ENCODE measurements at places on chromosomes 16 and 17. TPM values are rescaled to one million over a fixed set of nuclear protein-coding genes. Genes with fewer than 3 reads are reported as not detected.
A peak's percentile ranks its signal among the peaks of the same experiment; 100 is the strongest.

Gene HID1
- total RNA-seq: 5.3 TPM

Gene MPV17L
- 11.0 TPM for total RNA-seq

Gene RAB34
- total RNA-seq: 156 TPM

DNA sequence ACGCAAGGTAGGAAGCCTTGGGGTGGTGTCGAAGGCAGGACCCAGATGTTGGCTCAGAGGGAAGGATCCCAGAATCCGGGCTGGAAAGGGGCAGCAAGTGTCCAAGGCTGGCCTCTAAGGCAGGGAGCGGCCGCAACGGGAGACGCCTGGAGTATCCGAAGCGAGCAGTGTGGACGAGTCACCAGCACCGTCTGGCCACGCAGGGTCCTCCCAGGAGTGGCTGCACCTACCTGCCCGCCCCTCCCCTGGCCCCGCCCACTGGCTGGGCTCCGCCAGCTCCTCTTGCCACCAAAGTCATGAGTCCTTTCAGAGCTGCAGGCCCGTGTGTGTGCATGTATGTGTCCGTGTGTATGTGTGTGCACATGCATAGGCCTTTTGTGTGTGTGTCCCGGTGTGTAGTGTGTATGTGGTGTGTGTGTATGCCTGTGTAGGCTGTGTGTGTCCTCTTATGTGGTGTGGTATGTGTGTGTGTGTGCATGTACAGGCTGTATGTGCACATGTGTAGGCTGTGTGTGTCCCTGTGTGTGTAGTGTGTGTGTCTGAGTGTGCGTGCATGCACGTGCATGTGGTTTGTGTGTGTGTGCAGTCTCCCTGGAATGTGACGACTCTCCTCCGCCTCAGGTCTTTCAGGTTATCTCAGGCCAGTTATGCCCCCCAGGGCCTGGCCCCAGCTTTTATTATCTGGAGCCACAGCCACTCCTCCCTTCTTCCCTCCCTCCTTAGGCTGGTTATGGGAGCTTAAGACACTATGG is at the start of gene PRSS8:
TSS of gene PRSS8 (minus strand) at position 193 of the 752 bp plus-strand sequence. CDS start 229 bp downstream, outside the sequence.
- H3K27me3 ChIP-seq: no peaks in the 10 kb centered on the region
- H3K4me3 ChIP-seq: peak within 1 kb of the TSS; percentile 4
- no peak for DNase-seq
- H3K36me3 ChIP-seq: no peaks in the 10 kb centered on the region
- no peak within 1 kb of the TSS for H3K27ac ChIP-seq
- H3K4me1 ChIP-seq: no peaks in the 10 kb centered on the region

DNA sequence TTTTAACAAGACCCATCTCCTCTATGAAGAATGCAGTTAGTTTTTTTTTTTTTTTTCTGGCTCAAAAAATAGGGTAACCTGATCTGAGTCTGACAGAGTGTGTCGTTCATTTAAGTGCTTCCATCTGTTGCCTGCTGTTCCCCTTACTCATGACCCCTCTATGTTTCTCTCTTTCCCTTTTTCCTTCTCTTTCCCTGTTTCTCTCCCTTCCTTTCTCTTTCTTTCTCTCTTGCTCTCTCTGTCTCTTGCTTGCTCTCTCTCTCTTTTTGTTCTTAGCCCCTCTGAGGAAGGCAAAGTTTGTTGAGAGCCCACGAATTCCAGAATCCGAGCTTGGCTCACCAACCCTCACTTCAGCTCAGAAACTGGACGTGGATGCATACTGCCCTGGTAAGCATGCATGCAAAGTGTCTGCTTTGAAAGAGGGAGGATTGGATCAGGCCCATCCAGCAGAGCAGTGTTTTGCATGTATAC is 185.0 kb downstream of the TANC2 start:
- H3K4me3 ChIP-seq: no peak overlapping the region
- no peaks in the 10 kb centered on the region for H3K36me3 ChIP-seq
- H3K4me1 ChIP-seq: no peaks in the 10 kb centered on the region
- H3K27me3 ChIP-seq: no peaks in the 10 kb centered on the region
- DNase-seq: no peak

DNA sequence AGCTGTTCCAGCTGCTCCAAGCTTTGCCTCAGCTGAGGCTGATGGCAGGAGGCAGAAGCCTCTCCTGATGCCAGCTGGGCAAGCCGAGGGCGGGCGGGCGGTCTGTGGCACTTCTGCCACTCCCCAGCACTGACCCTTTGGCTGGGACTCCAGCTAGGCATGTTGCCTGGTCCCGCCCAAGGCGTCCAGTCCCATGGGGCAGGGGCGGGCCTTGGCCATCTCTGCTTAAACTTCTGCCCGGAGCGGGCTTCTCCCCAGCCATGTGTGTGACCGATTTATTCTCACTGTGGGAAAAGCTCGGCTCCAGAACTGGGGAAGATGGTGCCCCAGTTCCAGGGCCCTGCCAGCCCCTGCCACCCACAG is 349.1 kb downstream of the SEC14L1 start:
- DNase-seq: peak; percentile 67
- peaks cover 2% of the 10 kb centered on the region for H3K4me1 ChIP-seq
- H3K36me3 ChIP-seq: no peaks in the 10 kb centered on the region
- H3K27me3 ChIP-seq: no peaks in the 10 kb centered on the region

GRCh38 chr17:81148986-81149533 is 16.2 kb upstream of the PVALEF start:
- no peak overlapping the region for H3K27ac ChIP-seq
- no peak for DNase-seq
- H3K4me3 ChIP-seq: no peak overlapping the region
- H3K27me3 ChIP-seq: no peaks in the 10 kb centered on the region

GRCh38 chr16:89442588-89442987 is 47.8 kb downstream of the ANKRD11 start:
- DNase-seq: no peak
- no peaks in the 10 kb centered on the region for H3K36me3 ChIP-seq
- peaks cover 43% of the 10 kb centered on the region for H3K4me1 ChIP-seq
- H3K27me3 ChIP-seq: no peaks in the 10 kb centered on the region
- H3K27ac ChIP-seq: peak overlapping the region; percentile 60
- H3K4me3 ChIP-seq: peak overlapping the region; percentile 9

GRCh38 chr17:58521680-58522079 is 7.2 kb upstream of the MTMR4 start:
- peaks cover 5% of the 10 kb centered on the region for H3K4me1 ChIP-seq
- no peaks in the 10 kb centered on the region for H3K27me3 ChIP-seq
- H3K36me3 ChIP-seq: no peaks in the 10 kb centered on the region
- no peak overlapping the region for H3K4me3 ChIP-seq
- no peak for DNase-seq
- H3K27ac ChIP-seq: no peak overlapping the region

GRCh38 chr17:42680331-42680808 is 1.3 kb downstream of the CCR10 start:
- DNase-seq: no peak
- H3K27me3 ChIP-seq: no peaks in the 10 kb centered on the region
- peak overlapping the region; percentile 82 for H3K27ac ChIP-seq
- peak overlapping the region; percentile 68 for H3K4me3 ChIP-seq
- no peaks in the 10 kb centered on the region for H3K36me3 ChIP-seq

DNA sequence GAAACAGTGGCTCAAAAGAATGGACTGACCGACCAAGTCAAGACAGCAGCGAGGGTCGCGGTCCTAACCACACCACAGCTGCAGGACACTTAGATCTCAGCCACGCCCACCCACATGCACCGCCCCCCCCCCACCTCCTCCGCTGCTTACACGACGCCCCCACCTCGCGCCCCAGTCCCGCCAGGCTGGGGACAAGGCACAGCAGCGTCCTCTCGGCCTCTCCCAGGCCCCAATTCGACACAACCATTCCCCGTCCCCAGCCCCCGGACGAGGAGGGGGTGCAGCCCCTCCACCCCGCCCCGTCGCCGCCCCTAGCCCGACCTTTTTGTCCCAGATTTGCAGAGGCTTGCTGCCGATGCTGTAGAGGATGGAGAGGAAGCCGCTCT is 477 bp downstream of the CFAP20 start:
- no peaks in the 10 kb centered on the region for H3K36me3 ChIP-seq
- peak overlapping the region; percentile 71 for H3K27ac ChIP-seq
- DNase-seq: no peak
- peak overlapping the region; percentile 77 for H3K4me3 ChIP-seq

DNA sequence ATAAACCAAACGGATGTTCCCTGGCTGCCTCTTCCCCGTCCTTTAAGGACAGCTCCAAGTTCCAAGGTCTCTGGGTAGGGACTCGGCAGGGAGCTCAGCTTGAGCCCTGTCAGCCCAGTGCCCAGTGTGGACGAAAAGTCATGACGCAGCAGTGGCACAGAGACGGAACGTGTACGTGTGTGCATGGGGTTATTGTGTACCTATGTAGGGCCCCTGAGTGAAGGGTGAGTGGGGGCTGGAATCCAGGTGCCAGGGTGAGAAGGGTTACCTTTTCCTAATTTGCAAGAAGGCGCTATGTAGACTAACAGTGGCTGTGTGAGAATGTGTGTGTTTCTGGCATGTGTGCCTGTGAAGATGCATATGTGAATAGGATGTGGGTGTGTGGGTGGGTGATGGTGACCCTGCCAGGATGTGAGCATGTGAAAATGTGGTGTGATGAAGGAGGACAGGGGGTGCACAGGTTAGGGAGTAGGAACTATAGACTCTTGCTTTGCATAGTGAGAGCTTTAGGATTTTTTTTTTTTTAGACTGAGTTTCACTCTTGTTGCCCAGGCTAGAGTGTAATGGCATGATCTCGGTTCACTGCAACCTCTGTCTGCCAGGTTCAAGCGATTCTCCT is 6.0 kb downstream of the SCN4A start:
- no peak overlapping the region for H3K27ac ChIP-seq
- no peaks in the 10 kb centered on the region for H3K36me3 ChIP-seq
- no peaks in the 10 kb centered on the region for H3K27me3 ChIP-seq
- peaks cover 5% of the 10 kb centered on the region for H3K4me1 ChIP-seq

- H3K4me3 ChIP-seq: no peak overlapping the region
- H3K4me1 ChIP-seq: no peaks in the 10 kb centered on the region
- H3K27ac ChIP-seq: no peak overlapping the region
Measured at GRCh38 chr17:42342242-42343008, 45.8 kb downstream of the STAT3 start.

- DNase-seq: peak; percentile 85
- no peaks in the 10 kb centered on the region for H3K27me3 ChIP-seq
- peaks cover 19% of the 10 kb centered on the region for H3K4me1 ChIP-seq
- no peaks in the 10 kb centered on the region for H3K36me3 ChIP-seq
Measured at GRCh38 chr17:1577182-1577581, 14.6 kb upstream of the PITPNA start.

DNA sequence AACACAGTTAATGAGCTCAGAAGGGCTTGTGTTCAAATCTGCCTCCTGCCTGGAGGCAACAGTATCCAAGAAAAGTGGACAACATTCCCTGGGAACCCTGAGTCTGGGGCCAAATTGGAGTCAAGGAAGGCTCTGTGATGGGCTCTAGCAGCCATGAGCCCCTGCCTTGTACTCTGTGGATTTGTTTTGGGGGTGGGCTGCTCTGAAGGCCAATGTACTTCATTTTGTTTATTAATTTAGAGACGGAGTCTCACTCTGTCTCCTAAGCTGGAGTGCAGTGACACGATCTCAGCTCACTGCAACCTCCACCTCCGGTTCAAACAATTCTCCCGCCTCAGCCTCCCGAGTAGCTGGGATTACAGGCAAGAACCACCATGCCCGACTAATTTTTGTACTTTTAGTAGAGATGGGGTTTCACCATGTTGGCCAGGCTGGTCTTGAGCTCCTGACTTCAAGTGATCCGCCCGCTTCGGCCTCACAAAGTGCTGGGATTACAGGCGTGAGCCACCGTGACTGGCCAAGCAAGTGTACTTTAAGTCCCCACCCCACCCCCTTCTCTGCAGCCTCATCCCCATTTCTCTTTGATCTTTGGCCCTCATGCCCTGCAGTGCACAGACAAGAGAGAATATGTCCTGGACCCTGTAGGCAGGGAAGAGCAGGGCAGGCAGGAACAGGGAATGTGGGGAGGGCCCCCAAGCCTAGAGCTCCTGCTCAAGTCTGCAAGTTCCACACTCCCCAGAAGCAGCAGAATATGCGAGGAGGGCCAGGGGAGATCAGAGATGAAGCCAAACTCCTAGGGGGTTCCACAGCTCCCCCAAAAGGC is 2.7 kb upstream of the GIP start:
- no peak overlapping the region for H3K4me3 ChIP-seq
- H3K36me3 ChIP-seq: no peaks in the 10 kb centered on the region
- no peak overlapping the region for H3K27ac ChIP-seq
- H3K4me1 ChIP-seq: no peaks in the 10 kb centered on the region

GRCh38 chr16:81600275-81600674 is 155.7 kb downstream of the CMIP start:
- H3K27me3 ChIP-seq: no peaks in the 10 kb centered on the region
- H3K27ac ChIP-seq: no peak overlapping the region
- peaks cover 11% of the 10 kb centered on the region for H3K4me1 ChIP-seq
- no peak for DNase-seq

DNA sequence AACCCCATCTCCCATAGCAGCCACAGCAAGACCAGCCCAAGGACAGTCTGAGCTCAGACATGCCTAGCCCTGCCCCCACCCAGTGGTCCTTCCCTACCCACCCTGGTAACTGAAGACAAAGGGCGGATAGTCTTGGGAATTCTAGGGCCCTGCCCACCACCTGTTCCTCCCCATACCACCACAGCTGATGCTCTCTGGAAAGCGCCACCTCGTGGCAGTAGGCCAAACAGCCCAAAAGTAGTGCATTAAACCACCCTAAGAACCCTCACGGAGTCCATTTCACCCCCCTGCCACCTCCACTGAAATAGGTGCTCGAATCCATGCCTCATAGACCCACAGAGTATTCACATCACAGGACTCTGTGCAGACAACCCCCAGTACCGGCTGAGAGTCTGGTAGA is 1021.4 kb downstream of the CDH8 start:
- no peaks in the 10 kb centered on the region for H3K4me1 ChIP-seq
- DNase-seq: no peak
- H3K27me3 ChIP-seq: no peaks in the 10 kb centered on the region
- H3K36me3 ChIP-seq: no peaks in the 10 kb centered on the region
- H3K4me3 ChIP-seq: no peak overlapping the region

DNA sequence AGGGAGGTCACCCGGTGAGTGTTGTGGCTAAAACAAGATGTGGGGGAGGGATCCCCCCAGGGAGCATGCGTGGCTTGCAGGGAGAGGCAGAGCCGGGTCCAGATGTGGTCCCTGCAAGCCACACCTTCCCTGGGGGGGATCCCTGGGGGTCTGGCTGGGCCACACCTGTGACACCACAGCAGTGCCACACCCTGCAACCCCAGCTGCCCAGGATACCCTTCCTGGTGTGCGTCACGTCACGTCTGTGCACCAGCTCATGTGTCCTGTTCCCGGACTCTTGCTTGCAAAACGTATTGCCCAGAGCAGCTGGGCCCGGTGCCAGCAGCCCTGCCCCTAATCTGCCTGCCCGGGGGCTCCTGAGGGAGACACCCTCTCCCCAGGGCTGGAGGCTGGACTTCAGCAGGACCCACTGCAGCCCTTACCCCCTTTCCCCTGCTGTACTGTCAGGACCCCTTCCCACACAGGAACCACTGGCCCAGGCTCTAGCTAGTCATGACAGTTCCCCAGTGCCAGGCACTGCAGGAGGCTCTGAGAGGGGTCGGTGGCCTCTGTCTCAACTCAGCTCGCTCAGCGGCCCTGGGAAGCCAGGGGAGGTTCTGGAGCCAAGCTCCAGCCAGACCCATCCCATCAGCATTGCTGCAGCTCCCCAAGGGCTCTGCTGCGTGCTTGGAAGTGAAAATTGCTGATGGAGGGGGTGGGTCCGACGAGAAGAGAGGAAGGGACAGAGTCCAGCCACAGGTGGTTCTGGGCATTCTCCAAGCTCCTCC is 25.8 kb upstream of the ACSF3 start:
- no peak for DNase-seq
- no peaks in the 10 kb centered on the region for H3K36me3 ChIP-seq
- no peak overlapping the region for H3K4me3 ChIP-seq
